ENCODE measurements at places on chromosomes 12 and 14. TPM values are rescaled to one million over a fixed set of nuclear protein-coding genes. Genes with fewer than 3 reads are reported as not detected.

The LMNTD1 gene
- total RNA-seq = 0.13 TPM

DNA sequence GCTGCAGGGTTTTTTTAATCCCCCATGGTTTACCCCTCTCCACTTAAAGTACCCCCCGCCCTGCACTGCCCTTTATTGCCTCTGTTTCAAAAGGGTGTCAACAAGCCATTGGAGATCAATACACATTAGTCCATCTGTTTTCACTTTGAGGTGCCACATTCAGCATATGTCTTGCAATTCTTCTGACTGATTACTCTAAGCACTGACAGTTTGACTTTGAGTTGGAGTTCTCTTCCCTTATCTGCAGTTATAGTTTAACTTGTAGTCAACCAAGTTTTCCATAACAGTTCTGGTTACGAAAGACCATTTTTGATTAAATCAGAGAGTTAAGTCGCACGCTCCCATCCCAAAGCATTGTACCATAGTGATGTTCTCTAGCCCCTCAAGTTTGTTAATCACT, 260.8 kb upstream of the TBX3 start:
- DNase-seq = no peak

- DNase-seq = peak; percentile 85
Observed at GRCh38 chr12:80195074-80195726, 95.9 kb downstream of the OTOGL start.

The TMEM253 gene
- not detected for total RNA-seq

The PROX2 gene
- total RNA-seq = not detected
